Right ventricle myocardium superior (tissue), 1 donor: ENCODE measurements at places on chromosomes 6 and 20.

DNA sequence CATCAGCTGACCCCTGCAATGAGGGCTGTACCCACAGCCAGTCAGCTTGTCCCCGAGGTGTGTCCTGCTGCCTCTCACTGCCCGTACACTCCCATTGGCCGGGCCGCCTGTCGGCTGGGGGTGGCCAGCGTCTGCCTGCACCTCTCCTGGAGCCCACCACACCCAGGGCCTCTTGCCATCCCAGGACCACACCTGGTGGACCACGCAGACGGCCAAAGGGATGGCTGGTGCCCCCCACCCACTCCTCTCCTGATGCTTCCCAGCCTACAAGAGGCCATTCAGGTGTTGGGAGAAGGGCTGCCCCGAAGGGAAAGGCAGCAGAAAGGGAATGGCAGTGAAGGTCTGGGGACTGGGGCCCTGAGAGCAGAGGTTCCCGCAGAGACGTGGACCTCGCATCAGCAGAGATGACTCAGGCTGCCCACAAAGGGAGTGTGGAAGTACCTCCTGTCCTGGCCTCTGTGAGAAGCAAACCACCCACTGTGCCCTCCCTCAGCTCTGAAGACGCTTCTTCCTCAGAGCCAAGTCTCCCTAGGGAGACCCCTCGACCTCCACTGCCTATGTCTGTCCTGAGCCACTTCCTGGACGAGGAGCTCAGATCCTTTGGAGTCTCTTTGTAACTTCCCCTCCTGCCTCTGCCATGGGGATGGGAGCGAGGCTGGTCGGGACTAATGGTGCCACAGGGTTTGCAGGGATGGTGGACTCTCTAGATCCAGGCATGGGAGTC lies 60.9 kb downstream of the PYGB start:
- DNase-seq = peak; percentile 30

GRCh38 chr6:156348424-156348823 lies 428.8 kb upstream of the ARID1B start:
- no peak for DNase-seq

DNA sequence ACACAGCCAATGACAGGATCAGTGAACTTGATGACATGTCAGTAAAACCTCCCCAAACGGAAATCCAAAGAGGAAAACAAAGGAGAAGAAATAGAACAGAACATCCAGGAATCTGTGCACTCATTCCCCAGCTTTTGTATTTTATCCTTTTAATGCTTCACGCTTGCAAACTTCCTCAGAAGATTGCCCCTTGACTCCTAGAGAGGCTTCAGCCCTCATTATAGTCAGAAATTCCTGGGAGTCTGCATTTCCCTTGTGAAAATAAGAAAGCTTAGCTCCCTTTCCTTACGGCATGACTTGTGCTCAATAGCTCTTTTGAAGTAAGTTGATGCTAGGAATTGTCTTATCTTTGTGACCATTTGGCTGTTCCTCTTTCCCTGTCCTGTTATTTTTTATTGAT lies 313.6 kb upstream of the OPRM1 start:
- no peak for DNase-seq

- no peak for DNase-seq
Observed at GRCh38 chr6:166839569-166839968, 116.8 kb downstream of the RNASET2 start.

GRCh38 chr6:105746130-105746505 lies 340.0 kb upstream of the PRDM1 start:
- DNase-seq = no peak

- no peak for DNase-seq
Observed at GRCh38 chr6:33050014-33050810, 23.2 kb downstream of the HLA-DPA1 start.

- no peak for DNase-seq
Observed at GRCh38 chr6:107435798-107436197, 23.6 kb downstream of the PDSS2 start.

GRCh38 chr6:17965397-17965796 lies 22.0 kb downstream of the KIF13A start:
- no peak for DNase-seq

DNA sequence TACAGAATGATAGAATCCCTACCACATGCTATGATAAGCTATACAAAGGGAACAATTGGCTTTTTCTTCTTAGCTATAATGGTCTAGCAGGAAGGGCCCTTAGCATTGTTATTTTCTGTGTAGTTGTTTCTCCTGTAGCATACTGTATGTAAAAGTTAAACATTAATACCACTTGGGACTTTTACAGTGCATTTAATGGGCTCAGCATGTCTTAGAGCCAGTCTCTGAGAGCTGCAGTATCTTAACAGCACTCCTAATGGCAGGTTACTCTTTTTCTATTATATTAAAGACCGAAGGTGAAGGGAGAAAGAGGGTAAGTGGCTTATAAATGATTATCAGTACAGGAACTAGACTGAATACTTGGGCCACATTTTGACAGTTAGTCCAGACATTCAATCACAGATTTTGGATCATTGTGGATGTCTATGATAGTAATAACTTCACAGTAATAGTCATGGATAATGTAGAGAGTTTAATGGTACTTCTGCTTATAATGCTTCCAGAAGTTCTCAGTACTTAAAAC lies 290.7 kb downstream of the PHF3 start:
- DNase-seq = no peak

DNA sequence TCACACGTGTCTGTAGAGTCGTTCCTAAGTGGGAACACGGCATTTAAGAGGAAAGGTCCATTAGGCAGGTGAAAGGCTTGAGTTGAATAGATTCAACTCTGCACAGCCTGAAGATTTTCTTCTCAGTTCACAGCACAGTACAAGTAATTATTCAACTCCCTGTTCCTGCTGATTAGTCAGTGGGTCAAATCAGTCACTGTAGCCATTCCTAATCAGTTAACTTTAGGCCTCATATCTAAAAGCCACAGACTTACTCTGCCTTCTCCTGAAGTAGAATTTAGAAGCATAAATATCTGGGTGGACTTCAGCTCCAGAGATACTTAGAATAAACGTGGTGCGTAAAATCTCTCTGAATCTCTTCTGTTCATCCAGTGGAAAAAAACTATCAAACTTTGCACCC lies 872.4 kb downstream of the C6orf118 start:
- no peak for DNase-seq

DNA sequence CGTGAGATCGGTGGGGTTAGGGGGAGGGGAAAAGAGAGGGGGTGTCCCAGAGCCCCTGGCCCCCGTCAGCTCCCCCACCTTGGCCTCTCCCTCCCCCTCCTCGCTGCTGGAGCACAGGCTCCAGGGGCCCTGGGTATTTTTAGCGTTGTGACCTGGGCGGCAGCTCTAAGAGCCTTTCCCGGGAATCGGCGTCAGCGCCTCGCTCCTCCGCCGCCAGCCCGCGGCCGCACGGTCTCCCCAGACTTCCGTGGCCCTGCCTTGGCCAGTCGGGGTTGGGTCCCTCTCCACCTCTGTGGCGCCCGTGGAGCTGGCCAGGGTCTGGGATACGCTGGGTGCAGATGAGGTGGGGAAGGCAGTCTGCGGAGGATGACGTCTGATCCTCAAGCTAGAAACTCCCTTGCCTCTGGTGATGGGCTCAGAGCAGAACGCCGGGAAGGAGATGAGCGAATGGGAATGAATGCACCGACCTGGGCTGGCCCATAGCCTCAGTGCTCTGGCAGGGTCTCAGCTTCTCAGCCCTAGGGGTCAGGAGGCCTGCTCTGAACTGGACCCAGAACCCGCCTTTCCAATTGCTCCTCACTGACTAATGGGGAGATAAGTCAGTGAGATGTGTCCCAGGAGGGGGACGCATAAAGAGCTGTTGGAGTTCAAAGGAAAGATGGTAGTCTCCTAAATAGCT lies 883 bp upstream of the DBNDD2 start:
- peak; percentile 69 for DNase-seq

GRCh38 chr6:122751326-122751725 lies 28.2 kb upstream of the FABP7 start:
- no peak for DNase-seq

DNA sequence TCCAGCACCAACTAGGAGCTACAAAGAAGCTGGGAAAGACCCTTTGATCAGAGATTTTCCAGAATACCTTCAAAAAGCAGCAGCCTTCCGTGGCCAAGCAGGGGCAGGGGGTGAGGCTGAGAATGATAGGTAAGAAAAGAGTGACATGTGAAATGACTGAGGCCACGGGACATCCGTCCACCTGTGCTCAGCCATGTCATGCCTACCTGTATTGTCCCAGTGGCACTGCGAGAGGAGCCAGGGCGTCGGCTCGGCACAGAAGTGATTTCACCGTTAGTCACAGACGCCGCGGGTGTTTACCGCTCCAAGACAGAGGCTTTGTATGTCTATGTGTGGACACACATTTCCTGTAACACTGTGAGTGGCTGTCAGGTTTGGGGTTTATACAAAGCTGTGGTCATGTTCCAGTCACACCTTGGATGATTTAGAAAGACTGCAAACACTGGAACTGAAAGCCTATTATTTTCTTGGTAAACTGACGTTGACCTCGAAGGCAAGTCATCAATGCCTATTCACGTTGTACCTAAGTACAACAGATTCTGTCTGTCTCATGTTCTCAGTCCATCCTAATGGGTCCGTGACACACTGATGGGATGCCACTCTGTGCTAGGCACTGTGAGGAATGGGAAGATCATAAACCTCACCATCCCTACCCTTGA lies 32.1 kb upstream of the JAG1 start:
- no peak for DNase-seq

GRCh38 chr6:27693766-27694546 lies 218.2 kb downstream of the OR2B2 start:
- no peak for DNase-seq
